ENCODE measurements at places on chromosomes 11 and 22. TPM values are rescaled to one million over a fixed set of nuclear protein-coding genes. Genes with fewer than 3 reads are reported as not detected.

Gene CREB3L1
- total RNA-seq, result 17.0 TPM

Gene OR9I1
- total RNA-seq, result not detected

Gene OR52N4
- not detected for total RNA-seq

Gene SUSD2
- total RNA-seq, result 17.5 TPM

Gene OR2D2
- total RNA-seq, result 0.13 TPM

Gene OR5D14
- not detected for total RNA-seq

Gene ROBO4
- total RNA-seq, result 1.9 TPM
